ENCODE measurements at places on chromosomes 6 and 20.
A peak's percentile ranks its signal among the peaks of the same experiment; 100 is the strongest.

- DNase-seq, result no peak
These were observed 576 bp downstream of the MAPK13 start for GRCh38 chr6:36130667-36131510.

DNA sequence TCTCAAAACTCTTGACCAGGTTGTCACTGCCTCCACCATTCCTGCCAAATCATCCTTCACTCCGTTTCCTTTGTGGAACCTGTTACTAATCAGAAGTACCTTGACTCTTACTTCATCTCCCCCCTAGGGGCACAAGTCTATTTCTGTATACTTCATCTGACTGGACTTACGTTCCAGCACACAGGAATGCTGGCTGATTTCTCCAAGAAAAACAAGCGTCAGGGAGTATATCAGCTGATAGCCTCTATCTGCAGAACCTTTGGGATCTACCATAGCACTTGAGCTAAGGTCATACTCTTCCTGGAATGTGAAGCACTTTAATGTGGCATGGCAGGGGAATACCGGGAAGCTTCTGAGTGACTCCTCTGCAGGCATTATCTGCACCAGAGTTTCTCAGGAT is 178.1 kb upstream of the MOCS1 start:
- DNase-seq, result no peak

DNA sequence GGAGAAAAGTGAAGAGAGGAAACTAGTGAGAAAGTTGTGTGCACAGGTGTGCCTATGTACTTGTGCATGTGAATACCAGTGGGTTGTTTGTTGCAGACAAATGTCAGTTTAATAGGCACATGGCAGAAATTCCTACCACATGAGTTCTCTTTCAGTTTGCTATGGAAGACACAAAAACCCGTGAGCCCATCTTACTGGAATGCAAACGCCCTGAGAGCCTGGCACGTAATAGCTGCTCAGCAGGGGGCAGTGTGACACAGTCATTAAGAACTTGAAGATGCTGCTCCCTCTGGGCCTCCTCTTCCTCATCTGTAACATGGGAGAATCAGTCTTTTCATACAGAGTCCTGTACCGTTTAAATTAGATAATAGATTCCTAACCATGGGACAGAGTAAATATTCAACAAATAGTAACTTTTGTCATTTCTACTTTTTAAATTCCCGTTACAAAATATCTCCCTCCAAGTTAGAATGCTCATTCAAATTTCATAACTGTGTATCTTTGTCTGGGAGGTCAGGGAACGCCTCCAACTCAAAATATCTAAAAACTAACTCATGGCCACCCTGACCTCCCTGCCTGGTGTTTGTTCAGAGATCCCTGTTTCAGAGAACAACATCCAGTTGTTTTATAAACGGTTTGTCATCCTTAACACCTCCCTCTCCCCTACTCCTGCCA is 802.9 kb downstream of the MAFB start:
- peak; percentile 26 for DNase-seq

DNA sequence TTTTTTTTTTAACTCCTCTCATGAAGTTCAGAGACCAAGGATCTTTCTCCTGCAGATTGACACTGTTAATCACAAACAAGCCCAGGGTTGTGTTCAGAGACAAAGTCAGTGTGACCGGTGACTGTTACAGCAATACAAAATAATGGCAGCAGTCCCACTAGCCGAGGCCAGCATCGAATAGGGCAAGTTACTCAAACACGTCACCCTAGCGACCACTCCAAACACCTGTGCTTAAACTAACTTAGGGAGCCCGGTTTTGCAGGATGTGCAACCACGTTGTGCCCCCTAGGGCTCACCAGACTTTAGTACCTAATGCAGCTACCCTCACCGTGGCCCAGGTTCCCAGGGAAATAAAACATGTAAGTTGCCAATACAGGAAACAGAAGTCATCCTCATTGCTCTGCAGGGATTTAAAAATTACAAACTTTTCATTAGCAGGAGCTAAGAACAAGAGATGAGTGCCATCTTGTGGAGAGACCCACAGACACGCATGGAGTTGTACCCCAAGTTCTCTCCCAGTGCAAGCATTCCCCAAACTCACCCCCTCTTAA is 38.1 kb downstream of the FAM50B start:
- DNase-seq, result no peak

DNA sequence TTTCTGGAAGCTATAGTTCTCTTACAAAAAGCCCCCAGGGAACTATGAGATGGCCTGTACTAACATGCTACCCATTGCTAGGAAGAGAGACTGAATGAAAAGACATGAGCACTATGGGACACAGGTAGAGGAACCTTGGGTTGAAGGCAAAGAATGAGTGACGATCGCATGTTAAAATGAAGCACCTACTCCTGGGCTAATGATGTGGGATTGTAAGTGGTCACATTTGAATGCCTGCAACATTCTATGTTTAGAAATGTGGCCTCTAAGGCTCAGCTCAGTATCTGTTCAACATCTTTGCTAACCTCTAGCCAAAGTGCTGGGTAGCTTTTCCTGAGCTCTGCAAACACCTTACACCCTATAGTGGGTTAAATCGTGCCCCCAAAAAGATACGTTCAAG is 5.2 kb upstream of the ZC3H12D start:
- no peak for DNase-seq

DNA sequence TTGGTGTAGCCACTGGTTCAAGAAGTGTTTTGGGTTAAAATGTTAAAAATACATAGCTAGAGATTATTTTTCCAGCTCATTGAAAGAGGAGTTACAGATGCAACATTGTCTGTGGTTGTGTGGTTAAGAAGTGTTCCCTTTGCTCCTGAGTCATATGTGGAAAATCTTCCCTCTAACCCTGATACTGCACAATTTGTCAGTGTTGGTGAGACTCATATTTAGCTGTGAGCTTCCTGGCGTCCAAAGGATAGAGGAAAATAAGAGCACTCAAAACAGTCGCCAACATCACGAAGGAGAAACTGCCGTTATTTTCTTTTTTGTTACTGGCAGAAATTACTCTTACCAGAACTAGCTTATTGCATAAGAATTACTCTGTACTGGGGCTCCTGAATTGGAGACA is 250.4 kb downstream of the CDH4 start:
- no peak for DNase-seq

GRCh38 chr6:7880718-7881107 is 29.9 kb downstream of the TXNDC5 start:
- DNase-seq, result no peak

- DNase-seq, result no peak
These were observed 389.2 kb upstream of the FLRT3 start for GRCh38 chr20:14726591-14726990.

DNA sequence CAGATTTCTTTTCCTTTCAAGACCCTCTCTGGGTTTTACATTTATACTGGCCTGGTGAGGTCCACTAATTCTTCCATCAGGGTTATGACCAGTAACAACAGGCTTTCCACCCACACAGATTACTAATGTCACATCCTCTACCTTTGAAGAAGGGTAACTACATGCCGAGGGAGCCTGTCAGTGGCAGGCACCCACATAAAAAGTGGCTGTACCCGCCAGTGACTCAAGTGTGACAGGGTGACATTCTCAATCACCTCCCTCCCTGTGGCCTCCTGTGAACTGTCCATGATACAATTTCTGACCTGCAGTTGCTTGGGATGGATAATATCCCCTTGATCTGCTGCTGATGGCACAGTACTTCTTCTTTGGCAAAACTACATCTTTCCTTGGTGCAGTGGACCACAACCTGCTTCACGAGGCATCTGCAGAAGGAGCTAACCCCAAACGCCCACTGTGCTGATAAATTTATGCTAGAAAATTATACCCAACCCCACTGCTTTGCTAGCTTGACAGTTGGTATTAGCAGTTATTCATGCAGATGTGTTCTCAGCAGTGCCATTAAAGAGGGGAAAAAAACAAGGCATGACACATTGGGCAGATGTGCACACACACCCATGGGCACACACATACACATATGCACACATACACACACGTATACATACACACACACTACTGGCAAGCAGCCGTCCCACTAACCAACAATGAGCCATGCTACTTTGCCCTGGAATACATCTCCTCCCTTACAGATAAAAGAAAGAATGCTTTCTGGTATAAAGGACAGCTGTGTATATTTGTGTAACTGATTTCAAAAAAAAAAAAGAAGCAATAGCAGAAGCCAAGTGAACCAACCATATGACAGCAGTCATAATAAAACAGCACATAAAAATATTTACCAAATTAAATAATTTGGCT is 20.8 kb downstream of the GFOD1 start:
- DNase-seq, result no peak

GRCh38 chr6:148962854-148963515 is 216.2 kb downstream of the UST start:
- no peak for DNase-seq

GRCh38 chr6:7202950-7203349 is 95.2 kb downstream of the RREB1 start:
- no peak for DNase-seq

DNA sequence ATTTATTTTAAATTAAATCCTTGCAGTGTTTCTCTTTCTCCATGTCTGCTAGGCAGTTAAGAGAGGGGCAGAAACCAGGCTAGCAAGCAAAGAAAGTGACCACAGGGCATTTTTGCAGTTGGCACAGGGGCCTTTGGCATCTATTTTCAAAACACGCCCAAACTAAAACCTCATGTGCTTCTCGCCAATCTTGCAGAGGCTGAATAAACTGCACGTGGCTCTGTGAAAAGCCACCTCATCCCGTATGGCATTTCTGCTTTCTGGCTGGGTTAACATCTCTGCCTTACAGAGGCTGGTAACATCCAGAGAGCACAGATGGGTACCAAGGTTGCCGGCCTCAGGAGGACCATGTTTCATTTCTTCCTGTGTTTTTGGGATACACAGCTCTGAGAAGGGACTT is 54.6 kb downstream of the GJA10 start:
- no peak for DNase-seq

- DNase-seq, result no peak
These were observed 106.5 kb downstream of the LY86 start for GRCh38 chr6:6694825-6695624.

- DNase-seq, result no peak
These were observed 60.2 kb upstream of the ZNFX1 start for GRCh38 chr20:49338061-49338460.

- no peak for DNase-seq
These were observed 6.0 kb downstream of the MTFR2 start for GRCh38 chr6:136244061-136244616.

DNA sequence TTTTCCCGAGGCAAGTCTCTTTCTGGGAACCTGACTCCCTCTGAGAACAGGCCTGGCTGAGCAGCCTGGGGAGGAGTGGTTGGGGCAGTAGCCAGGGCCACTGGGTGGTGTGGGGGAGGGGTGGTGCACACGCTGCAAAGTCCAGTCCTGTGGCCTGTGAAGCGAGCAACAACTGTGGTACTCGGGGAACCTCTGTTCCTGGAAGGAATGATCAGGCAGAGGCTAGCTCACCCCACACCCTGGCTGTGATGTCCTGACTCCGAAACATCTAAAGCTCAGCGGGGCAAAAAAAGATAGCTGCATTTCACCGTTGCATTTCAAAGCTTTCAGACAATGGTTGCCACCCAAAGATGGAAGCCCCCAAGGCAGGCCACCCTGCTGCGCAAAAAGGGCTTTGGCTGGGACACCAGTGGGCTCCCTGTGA is 25.5 kb downstream of the PCK1 start:
- DNase-seq, result peak; percentile 65

- no peak for DNase-seq
These were observed 132.8 kb downstream of the CDK19 start for GRCh38 chr6:110682460-110682853.

DNA sequence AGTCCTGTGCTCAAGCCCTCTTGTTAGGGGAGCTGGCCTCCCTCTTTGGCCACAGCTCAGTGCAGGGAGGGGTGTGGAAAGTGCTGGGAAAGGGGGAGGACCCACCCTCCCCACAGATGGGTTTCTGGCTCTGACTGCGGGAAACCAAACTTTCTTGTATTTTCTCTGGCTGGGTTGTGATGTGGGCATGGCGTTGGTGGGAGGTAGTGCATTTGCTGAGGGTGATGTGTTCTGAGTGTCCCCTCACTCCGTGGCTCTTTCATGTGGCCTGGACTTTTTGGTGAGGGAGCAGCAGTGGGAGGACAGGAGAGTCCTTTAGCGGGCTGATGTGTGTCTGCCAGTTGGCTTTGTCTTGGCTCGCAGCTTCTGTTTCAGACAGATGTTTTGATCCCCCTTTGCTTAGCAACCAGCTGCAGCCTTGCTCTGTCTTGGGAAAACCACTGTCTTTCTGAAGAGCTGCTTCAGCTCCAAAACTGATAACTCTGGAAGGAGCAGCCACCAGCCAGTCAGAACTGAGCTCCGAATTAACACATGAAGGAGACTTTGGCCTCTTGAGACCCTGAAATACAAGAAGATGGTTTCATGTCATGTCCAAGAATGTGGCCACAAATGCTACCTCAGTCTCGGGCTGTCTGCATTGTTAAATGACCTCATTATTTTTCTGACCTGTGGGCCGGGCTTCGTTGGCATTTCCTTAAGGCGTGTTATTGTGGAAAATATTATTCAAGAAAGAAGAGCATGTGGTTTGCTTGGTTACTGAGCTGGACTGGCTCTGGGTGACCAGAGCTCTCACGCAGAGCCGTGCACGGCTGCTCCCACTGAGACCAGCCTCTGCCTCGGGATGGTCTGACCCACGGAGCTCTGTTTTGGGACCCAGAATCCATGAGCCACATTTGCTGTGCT is 21.5 kb downstream of the SYNJ2 start:
- peak; percentile 59 for DNase-seq

DNA sequence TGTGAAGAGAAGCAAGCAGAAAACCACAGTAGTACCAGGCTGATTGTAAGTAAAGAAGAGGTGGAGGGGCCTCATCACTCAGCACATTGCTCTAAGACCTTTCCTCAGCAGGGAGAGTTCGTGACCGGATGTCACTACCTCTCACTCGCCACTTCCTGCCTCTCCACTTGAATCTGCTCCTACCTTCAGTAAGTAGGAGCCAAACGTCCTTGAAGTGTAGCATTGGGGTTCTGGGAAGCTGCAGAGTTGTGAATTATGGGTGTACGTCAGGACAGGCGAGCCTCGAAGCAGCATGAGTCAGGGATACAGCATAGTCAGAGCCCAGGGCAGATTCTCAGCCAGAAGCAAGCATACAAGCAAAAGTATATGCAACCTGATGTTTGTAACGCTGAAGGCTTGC is 224.9 kb downstream of the PHACTR1 start:
- no peak for DNase-seq

GRCh38 chr6:17032988-17033634 is 68.7 kb upstream of the STMND1 start:
- peak; percentile 43 for DNase-seq

DNA sequence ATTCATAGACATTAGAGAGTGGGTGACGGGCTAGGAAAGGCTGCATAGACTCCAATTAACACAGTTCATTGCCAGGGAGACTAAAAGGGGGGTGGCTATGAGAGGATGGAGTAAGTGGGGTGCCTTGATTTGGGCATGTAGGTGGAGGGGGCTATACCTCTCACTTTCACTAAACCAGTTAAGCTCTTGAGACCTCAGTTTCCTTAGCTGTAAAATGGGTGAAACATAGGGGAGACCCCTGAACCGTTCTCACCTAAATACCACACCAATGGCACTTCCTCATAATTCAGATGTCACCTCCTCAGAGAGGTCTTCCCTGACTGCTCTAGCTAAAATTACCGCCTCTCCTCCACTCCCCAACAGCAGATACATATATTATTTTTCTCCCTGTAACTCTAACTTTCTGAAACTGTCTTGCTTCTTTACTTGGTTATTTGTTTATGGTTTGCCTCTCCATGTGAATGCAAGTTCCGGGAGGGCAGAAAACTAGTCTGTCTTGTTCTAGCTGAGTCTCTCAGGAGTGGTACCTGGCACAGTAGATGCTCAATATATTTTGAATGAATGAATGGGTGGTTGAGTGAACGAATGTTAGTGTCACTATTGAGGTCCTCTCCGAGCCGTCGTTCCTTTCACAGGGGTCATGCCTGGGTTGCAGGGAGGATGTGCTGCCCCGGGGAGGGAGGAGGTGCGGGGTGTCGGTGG is 615 bp upstream of the EYA2 start:
- no peak for DNase-seq

All from C1 segment of cervical spinal cord (tissue), 14 donors.